ENCODE measurements at places on chromosomes 1 and 21. TPM values are rescaled to one million over a fixed set of nuclear protein-coding genes. Genes with fewer than 3 reads are reported as not detected.

The TMCO4 gene
- 19.7 TPM for total RNA-seq

The SPRR2A gene
- not detected for total RNA-seq

The APOBEC4 gene
- under 0.01 TPM for total RNA-seq

The OR2T11 gene
- total RNA-seq, result not detected

The OR14A16 gene
- total RNA-seq, result not detected

The SLC9C2 gene
- not detected for total RNA-seq

The TNFRSF18 gene
- total RNA-seq, result not detected

The KLF17 gene
- total RNA-seq, result under 0.01 TPM

The PROX1 gene
- total RNA-seq, result under 0.01 TPM

The ZDHHC18 gene
- 28.6 TPM for total RNA-seq

The LIN28A gene
- total RNA-seq, result not detected

The DIO1 gene
- total RNA-seq, result not detected

Measured in placental pericyte (primary cell).